ENCODE measurements at places on chromosomes 12 and 14.

DNA sequence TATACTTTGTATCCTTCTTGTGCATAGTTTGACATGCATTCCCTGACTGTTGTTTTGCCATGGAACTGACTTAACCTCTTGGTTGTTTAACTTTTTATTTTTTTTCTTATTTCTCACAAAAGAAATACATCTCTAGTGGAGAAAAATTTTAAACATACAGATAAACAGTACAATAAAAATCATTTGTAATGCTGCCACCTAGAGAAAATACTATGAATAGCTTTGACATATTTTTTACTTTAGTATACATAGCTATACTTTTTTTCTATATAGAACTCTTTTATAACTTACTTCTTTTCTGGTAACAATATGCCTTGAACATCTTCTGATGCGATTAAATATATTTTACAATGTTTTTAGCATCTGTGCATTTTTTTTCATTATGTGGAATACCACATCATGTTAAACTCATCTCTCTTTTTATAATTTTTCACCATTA is 184.5 kb downstream of the AKAP6 start:
- DNase-seq: no peak

- DNase-seq: peak; percentile 83
Measured at GRCh38 chr12:4271717-4272423, 1.7 kb upstream of the CCND2 start.

DNA sequence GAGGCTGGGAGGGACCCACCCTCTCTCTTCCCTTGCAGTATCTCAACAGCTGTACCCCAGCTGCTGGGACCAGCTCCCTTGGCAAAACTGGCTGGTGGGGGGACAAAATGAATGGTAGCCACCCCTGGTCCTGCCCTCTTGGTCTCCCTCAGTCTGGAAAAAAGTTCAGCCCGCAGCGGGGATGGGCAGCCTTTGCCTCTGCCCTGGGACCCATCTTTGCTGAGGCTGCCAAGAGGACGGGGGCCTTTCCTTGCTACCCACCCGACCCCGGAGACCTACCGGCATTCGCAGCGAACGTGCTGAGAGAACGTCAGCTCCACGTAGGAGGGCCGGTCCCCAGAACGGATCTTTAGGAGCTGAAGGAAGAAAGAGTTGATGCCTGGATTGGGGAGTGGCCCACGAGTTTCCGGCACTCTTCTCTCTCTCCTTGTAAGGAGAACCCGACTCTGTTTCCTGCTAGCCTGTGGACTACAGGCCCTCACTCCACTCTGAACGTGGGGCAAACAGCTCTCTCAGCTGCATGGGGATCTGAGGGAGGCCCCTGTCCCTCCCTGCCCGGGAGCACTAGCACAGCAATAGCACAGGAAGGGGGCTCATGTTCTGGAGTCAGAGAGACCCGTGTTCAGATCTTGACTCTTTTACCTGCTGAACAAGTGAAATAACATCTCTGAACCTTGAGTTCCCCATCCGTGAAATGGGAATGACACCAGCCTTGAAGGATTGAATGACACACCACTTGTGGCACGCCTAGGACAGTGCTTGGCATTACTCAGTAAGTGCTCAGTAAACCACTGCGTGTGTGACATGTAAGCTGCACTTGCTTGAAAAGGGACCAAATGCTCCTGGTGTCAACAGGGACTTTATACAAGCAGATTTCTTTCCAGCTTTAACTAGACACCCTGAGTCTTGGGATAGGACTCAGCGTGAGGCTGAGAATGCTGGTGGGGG is 6.9 kb downstream of the PGF start:
- no peak for DNase-seq

DNA sequence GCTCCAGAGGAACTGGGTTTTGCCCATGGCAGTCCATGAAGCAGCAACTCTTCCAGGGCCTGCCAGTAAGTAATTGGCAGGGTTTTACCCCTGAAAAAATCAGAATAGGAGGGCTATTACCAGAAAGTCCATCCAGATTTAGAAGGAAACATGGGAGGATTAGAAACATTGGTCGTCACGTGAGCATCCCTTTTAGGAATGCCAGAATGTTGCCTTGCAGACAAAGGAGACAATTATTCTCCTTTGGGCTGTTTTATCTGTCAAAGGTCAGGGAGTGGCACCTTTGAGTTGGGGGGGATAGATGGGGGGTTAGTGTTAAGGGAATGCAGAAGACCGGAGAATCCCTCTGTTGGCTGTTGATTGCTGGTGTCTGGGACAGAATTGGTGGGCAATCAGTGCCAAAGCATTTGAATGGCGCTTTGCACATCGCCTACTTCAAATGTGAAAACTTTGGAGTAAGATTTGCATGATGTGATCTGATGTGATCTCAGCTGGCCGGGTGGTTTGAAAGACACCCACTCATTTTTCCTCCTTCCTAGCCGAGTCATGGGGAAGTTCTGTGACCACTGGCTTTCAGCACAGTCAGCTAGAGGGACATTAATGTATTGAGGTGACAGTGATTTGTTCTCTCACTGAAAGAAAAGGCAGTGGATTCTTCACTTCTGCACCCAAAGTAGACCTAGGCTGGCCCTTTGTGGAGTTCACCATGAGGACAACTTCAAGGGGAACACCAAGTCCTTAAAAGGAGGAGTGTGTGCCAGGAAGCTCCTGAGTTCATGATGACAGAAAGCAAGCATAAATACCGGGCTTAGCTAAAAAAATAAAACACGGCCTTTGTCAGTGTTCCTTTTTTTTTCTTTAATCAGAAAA is 31.4 kb downstream of the FLVCR2 start:
- no peak for DNase-seq
